Activated CD8-positive, alpha-beta memory T cell treated with anti-CD3 and anti-CD28 coated beads, Interleukin-2, amount 10 ng/mL, durations not matched to agents 7 days and 5 days (primary cell): ENCODE measurements at places on chromosomes 16 and 17.

- DNase-seq, result peak; percentile 75
Observed at GRCh38 chr17:49575679-49576087, at the start of gene NXPH3. Gene NXPH3 (plus strand): TSS chr17:49575871. CDS start chr17:49576220, 349 bp downstream.

GRCh38 chr16:28192806-28193529 is 18.8 kb downstream of the XPO6 start:
- peak; percentile 91 for DNase-seq

DNA sequence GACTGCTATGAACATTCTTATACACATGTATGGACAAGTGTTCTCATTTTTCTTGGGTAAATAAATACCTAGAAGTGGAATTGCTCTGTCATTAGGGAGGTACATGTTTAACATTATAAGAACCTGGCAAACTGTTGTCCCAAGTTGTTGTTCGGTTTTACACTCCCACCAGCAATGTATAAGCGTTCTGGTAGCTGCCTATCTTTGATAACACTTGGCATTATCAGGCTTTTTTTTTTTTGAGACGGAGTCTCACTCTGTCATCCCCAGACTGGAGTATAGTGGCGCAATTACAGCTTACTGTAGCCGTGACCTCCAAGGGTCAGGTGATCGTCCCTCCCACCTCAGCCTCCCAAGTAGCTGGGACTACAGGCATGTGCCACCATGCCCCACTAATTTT is 16.3 kb downstream of the ATAD5 start:
- DNase-seq, result no peak

DNA sequence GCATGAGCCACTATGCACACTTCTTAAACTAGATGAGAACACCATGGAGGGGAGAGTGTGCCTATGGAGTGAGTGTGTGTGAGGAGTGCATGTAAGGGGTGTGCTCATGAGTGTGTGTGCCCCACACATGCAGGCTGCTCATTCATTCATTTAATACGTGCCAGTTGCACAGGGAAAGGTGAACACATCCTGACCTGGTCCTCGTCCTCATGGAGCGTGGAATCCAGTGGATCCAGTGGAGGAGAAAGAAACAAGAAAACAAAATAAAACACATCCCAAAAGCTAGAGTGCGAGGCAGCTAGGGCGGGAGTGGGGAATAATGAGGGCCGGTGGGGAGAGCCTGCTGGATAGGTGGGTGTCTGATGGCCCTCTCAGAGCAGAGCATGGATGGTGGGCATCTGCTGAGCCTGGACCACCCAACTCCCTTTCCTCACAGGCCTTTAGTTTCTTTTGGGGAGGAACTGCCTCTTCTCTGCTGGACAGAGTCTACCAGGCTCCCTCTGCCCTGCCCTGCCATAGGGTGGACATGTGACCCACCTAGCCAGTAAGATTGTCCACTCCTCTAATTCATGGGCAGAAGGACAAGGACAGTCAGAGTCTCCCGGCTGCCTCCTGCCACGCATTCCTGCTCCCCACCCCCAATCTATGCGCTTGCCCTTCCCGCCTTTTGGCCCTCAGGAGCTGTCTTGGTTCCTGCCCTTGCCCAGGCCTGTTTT is 204.3 kb downstream of the RAB11FIP4 start:
- no peak for DNase-seq

DNA sequence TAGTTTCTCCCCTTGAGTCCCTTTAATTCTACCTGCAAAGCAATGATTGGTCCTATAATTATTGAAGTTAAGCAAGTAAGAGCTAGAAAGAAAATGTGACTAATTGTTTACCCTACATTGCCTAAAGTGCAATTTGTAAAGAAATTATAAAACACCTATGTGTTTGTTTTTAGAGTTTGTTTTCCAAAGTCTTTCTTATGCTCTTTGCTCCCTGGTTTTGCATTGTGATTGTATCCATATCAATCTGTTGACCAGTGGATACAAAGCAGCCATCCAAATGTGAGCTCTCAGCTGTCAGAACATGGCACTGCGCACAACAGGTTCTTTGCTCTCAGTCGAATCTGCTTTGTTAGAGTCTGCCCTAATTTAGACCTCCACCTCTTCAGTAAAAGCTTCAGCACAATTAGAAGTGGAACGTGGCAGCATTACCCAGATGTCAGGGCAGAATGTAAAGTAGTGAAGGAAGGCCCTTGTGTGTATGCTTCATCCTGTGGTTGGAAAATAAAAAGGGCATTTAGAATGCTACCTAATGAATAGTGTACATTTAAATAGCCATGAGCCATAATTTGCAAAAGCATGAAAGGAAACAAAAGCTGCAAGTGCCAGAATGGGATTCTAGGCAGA is 70.5 kb downstream of the AATF start:
- no peak for DNase-seq

DNA sequence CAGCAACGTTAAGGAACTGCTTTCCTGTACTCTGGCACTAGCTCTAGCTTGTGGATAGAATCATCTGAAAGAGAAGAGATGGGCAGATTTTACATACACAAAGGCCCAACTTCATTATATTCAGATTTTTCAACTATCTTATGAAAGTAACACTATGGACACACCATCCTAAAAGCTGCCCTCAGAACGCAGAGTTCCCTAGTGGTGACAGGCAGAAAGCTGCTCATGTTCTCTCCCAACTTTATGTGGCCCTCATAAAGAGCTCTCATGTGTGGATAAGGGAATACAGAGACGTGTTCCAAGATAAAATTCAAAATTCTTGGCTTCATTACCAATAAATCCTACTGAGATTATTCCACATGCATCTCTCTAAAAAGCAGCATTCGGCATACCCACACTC is 1.5 kb downstream of the CFAP20 start:
- DNase-seq, result no peak

DNA sequence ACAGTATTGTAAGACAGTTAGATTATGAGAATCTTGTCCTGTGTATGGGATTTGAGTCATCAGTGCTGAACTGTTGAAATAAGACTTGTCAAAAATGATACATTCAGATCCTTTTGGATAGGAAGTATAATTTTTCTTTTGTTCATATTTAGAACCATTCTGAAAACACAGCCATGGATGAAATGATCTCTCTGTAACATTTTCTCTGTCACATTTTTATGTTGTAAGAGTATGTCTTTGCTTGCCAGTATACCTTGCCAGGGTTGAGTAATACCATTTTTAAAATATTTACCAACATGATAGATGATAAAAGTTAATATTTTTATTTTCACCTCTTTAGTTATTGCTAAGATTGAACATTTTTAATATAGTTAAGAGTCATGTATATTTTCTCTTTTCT is 45.0 kb downstream of the NSRP1 start:
- no peak for DNase-seq

GRCh38 chr17:78838574-78839005 is 2.0 kb downstream of the USP36 start:
- no peak for DNase-seq

DNA sequence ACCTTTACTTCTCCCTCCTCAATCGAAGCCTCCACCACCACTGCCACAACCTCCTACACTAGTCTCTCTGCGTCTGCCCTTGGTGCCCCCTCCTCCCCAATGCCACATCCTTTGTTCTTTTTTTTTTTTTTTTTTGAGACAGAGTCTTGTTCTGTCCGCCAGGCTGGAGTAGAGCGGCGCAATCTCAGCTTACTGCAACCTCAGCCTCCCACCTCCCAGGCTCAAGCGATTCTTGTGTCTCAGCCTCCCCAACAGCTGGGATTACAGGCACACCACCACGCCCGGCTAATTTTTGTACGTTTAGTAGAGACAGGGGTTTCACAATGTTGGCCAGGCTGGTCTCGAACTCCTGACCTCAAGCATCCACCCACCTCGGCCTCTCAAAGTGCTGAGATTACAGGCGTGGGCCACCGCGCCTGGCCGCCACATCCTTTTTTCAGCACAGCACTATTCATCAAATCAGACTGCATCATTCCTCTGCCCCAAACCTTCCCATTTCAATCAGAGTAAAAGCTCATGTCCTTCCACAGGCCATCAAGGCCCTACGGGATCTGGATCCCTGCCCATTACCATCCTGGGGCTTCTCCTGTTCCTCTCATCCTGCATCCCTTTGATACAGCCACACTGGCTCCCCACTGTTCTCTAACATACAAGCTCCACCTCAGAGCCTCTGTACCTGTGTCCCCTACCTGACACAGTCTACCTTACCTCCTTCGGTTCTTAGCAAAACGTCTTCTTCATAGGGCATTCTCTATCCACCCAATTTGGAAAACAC is 2.0 kb downstream of the KLHL11 start:
- DNase-seq, result peak; percentile 59

- peak; percentile 78 for DNase-seq
Observed at GRCh38 chr16:3149630-3150345, 15.0 kb downstream of the ZNF213 start.

DNA sequence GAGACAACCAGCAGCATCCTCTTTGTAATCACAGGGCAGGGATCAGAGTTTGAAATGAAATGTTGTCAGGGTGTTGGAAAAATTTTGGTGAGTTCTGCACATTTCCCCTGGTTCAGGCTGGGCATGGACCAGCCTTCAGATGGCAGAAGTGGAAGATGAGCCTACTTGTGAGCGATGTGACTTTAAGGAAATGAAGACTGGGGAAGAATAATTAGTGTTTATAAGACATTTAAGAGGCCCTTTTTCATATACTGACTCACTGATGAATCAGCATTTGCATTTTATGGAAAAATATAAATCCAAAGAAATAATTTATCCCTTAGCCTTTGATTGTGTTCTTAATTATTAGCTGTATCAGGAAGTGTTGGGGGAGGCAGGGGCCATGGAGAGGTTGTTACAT is 20.9 kb downstream of the GPR179 start:
- no peak for DNase-seq

DNA sequence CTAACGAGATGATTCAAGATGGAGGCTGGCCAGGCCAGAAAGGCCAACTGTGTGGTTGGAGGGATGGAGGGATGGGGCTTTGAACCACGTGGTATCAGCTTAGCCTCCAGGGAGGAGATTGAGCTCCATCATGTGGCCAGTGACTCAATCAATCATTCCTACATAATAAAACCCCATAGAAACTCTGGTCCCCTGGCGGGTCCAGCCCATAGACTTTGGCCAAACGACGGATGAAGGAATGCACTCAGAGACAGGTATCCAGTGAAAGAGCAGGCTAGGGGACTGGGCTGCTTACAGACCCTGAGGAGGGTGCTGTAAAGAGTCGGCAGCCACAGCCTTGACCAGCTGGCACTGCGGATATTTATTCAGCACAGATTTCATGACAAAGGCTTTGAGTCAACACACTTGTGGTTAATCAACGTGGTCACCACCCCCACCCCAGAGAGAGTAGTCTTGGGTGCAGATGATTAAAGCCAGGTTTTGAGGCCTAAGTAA is 308.7 kb upstream of the TNRC6C start:
- DNase-seq, result peak; percentile 45

- peak; percentile 80 for DNase-seq
Observed at GRCh38 chr17:46002311-46002972, 3.4 kb downstream of the STH start.

GRCh38 chr16:10770907-10771306 is 27.3 kb downstream of the NUBP1 start:
- no peak for DNase-seq

GRCh38 chr17:82859431-82860403 is 19.9 kb upstream of the ZNF750 start:
- DNase-seq, result peak; percentile 76

DNA sequence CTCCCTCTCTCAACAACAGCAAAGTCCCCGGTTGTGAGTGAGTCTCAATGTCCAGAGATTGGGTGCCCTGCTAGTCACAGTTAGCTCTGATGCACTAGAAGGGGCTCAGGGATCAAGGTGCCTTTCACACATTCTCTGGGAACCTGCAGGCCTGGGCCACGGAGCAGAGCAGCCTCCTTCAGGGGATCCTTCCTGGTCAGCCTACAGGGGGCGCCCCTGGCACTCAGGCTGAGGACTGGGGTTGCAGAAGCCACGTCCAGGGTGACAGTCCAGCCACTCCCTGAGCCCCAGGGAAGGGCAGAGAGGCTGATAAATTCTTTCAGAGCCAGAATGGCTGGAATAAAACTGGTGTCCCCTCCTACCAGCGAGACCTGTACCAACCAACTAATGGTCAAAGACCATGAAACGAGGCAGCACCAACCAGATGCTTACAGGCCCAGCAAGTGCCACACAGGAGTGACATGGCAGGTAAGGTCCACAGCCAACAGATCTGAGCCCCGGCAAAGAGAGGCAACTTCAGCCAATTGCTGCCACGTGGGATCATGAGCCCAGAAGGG is 43.5 kb downstream of the ST3GAL2 start:
- DNase-seq, result peak; percentile 72

- DNase-seq, result no peak
Observed at GRCh38 chr17:63116228-63116627, 150.2 kb downstream of the TANC2 start.

GRCh38 chr17:56891751-56892150 is 22.1 kb downstream of the TRIM25 start:
- no peak for DNase-seq

GRCh38 chr17:49441578-49441977 is 26.9 kb upstream of the PHB1 start:
- no peak for DNase-seq

DNA sequence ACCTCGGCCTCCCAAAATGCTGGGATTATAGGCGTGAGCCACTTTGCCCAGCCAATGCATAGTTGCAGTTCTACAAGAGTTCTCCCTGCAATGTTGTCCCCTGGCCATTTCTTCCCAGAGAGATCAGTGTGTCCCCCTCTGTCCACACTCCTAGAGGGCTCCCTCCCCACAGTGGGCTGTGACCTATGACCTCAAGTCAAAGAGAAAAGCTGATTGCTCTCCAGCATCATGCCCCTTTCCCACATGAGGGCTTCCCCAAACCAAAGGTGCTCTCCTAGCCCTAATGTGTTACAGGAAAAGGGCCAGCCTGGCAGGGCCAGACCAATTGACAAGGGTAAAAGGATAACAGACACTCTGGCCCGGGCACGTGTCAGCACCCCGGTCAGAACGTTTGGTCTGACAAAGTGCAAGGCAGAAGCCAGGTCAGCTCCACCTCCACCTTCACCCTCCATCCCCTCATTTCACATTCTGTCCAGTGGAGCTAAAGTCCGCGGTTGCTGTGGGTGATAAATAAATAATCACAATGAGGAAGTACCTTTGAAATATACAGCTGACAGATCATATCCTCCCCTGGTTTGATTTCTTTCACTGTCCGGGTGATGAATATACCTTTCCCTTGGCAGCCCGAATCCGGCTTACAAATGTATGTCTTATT is 17.8 kb downstream of the TTLL6 start:
- no peak for DNase-seq

- DNase-seq, result no peak
Observed at GRCh38 chr17:14121952-14122351, 52.6 kb downstream of the COX10 start.
